ENCODE measurements at places on chromosomes 3 and 15.

DNA sequence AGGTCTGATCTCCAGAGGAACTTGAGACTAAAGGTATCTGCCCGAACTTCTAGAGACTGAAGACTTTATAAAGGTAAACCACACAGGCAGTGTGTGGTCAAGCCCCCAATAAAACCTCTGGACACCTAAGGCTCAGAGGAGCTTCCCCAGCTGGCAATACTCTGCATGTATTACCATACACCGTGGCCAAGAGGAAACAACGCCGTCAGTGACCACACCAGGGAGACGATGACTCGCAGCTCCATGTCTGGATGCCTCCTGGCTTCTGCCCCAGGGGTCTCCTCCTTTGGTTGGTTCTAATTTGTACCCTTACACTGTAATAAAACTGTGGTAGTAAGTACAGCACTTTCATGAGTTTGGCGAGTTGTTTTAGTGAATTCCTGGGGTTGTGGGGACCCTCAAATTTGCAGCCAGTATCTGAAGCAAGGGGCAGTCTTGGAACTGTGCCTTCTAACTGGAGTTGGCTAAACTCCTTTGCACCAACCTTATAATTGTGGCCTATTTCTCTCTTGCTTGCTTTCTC, 32.1 kb upstream of the BCL2L10 start:
- DNase-seq = no peak

DNA sequence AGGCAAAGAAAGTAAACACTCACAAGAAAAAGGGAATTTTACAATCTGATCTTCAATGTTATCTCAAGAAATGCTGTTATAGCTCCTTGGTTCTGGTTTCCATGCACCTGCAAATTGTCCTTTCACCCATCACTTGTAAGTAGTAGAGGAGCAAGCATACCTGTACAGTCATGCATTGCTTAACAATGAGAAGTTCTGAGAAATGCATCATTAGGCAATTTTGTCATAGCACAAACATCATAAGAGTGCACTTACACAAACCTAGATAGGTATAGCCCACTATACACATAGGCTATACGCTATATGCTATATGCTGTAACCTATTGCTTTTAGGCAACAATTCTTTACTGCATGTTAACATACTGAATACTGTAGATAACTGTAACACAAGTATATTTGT, 672.3 kb downstream of the FHIT start:
- DNase-seq = no peak

DNA sequence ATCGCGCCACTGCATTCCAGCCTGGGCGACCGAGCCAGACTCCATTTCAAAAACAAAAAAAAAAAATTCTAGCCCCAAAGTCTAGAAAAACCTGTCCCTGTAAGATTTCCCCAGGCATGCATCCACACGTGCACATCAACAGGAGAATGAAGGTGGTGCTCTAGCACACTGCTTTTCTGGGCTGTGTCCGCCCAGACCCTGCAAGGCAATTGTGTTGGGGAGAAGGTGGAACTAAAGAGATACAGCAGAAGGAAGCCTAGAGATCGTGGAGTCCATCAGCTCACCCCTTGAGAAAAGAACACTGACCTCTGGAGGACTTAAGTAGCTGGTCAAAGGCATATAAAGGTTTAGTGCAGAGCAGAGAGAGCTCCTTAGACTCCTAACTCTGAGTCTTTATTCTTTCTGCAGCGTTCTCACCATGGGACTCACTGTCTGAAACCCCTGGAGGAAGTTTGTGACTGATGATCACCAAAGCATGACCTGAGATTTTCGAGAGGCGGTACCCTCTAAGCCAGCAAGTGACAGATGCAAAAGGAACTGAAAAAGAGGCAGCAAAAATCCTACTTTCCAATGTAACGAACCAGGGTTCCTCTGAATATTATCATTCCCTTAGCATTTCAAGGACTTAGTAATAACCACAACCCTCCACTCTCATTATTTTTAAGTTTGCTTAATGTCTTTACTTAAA, 179.8 kb downstream of the MEX3B start:
- DNase-seq = no peak

- DNase-seq = no peak
These were observed 20.9 kb downstream of the OCA2 start for GRCh38 chr15:28078191-28078719.

DNA sequence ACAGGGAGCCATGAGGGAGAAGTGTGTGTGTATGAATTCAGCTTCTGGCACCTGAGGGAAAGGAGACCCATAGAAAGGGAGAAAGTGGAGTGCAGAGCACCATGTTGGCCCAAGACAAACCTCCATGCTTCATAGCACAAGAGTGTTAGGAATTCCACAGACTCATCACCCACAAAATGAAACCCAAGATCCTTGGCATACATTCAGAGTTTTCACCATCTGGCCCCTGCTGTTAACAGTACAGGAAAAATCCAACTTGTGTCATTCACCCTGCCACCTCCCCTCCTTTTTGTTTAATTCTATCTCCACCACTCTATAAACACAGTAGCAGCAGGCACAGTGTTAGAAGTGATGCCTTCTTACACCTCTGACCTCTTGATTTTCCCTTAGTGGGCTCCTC, 60.0 kb upstream of the MNS1 start:
- DNase-seq = no peak
